Ureter (tissue), 1 donor: ENCODE measurements at places on chromosomes 5 and 9.

GRCh38 chr9:4555236-4555635 lies 65.0 kb downstream of the SLC1A1 start:
- no peak for DNase-seq

- no peak for DNase-seq
These were observed 763 bp upstream of the IRX2 start for GRCh38 chr5:2752059-2752820.

DNA sequence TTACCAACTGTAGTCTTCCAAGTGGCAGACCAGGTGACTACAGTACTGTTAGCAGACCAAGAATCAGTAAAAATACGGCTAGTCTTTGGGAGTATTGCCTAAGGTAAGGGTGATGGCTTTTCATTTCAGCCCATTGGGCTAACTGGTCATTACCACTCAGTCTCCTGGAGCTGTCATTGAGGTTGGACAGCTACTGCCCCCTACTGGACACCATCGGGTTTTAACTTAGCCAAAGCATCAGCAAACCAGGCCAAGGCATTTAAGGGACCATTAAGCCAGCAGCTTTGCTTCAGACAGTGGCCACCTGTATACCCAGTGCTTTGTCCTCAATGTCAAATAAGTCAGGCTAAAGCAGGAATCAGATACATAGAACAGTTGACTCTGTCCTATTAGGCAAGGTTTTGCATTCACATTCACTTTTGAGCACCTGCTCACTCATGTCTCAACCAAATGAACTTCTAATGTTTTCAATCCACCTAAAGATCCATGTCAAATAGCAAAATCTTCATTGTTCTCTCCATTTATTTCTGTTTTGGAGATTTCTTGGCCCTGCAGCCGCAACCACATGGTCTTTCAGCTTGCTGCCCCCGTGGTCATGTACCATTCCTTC lies 117.2 kb downstream of the INVS start:
- peak; percentile 49 for DNase-seq

GRCh38 chr9:13744261-13744901 lies 464.9 kb upstream of the MPDZ start:
- no peak for DNase-seq

DNA sequence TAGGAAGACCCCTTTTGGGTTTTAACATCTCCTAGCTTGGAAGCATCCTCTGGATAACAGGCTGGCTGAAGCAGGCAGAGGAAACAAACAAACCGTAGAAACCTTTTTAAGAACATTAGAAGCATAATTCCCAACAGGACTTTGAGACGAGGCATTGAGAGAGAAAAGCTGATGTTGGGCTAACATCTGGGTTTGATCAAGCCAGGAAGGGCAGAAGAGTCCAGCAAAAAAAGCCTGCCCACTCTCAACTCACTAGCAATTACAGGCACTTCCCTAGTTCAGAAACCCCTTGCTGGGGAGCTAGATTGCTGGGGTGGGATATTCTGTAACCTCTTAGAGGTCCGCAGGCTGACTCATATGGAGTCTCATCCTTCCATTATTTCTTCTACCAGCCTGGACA lies 75.4 kb upstream of the CTNNA1 start:
- DNase-seq: no peak
